Gastroesophageal sphincter (tissue), 4 donors: ENCODE measurements at places on chromosomes 2 and 18.
A peak's percentile ranks its signal among the peaks of the same experiment; 100 is the strongest.

DNA sequence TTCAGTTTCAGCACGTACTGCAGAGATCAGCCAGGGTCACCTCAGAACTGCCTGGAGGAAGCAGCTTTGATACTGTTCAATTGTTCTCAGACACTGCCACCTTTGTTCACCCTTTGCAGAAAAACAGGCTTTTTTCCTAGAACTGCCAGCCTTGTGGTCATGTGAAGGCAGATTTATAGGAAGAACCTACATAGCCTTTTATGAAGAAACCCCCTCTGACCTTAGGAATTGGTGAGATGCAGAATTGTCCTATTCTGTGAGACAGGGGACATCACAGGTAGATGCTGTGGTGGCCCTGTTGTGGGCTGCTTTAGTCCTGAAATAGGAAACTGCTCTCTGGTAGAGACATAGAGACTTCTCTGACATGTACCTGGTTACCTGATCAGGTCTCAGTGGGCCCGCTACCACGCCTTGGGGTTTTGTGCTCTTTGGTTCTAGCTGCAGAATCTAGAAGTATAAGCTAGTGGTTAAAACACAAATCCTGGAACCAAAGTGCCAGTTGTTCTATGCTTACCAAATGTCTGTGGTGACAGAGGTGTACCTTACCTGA is 206.6 kb downstream of the AGPS start:
- no peak for ATAC-seq

DNA sequence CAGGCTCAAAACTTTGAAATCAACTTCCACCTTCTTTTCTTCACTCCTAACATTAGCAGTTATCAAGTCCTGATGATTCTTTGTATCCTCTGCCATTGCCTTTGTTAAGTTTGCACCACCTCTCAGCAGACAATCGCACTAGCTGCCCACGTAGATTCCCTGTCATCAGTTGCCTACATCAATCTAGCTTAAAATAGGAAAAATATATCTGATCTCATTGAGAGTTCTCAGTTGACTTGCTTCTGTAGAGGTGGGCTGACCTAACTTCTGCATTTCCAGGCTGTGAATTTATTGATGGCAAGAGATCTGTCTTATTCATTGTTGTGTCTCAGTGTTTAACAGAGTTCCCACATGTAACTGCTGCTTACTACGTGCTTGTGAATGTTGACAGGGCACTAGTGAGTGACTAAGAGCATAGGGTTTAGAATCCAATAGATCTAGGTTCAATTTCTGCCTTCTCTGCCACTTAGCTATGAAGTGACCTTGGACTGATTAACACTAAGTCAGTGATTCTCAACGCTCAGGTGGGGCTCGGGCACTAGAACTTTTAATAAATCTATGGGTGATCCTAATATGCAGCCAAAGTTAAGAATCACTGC is 3.7 kb upstream of the INSIG2 start:
- ATAC-seq, result no peak

DNA sequence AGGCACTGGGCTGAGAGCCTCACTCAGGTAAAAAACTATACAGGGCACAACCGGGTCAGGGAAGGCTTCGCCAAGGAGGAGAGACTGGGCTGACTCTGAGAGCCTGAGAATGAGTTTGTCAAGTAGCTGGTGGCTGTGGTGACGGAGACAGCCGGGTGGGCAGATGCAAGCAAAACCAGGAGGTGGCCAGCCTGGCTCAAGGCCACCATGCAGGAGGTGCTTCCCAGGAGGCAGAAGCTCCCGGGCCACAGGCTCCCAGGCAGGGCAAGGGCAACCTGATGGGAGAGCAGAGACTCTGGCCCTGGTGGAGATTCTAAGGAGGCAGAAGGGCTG is 2.9 kb upstream of the INHBB start:
- ATAC-seq, result no peak

DNA sequence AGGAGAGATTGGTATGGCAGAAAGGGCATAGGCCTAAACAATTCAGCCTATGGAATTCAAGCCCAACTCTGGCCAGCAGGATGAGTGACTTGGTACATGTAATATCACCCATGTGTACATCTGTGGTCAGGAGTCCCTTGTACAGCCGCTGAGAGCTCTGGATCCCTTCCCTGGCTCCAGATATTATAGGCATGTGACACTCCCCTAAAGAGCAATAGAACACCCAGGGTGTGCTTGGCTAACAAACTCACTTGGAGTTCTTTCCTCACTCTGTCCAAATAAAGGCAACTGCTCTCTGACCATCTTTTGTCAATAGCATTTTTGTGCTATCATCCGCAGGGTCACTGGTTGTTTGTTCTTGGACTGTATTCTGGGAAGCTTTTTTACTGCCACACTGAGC is 197.4 kb upstream of the NCKAP5 start:
- no peak for ATAC-seq

DNA sequence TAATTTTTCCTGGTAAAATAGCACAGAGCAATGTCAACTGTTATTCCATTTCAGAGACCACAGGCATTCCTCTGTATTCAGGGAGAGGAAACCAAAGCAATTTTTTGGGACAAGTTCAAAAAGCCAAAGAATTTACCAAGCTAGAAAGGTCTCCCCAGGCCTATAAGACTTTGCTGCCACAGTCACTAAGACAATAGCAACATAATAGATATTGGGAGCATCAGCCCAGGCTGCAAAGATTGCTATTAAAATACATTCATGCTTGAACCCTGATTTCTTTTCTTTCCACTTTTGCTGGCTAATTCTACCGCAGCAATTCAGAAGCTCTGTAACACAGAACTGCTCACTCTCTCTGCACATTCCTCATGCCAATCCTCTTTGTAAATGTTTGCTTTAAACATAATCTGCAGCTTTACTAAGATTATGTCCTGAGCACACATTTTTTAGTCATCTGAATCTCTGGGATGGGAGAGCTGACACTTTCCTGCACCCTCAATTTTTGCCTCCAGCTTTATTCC is 76.3 kb downstream of the CLHC1 start:
- no peak for ATAC-seq

- ATAC-seq, result peak; percentile 1
Observed at GRCh38 chr2:191012845-191013681, 908 bp downstream of the STAT1 start.

DNA sequence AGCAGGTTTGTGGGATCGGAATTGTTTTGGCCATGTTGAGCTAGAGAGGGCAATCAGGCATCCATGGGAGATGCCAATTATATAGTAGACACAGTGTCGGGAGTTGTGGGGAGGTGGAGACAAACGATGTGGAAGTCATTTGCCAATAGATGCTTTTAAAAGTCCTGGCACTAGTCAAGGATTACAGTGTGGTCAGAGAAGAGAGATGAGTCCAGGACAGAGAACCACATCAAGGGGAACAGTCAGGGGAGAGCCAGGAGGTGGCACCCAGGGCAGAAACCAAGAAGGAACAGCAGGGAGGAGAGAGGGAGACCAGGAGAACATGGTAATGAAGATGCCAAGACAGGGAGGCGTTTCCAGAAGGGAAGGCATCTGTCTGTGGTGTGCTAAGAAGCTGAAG is 81.2 kb downstream of the ARL4C start:
- no peak for ATAC-seq

DNA sequence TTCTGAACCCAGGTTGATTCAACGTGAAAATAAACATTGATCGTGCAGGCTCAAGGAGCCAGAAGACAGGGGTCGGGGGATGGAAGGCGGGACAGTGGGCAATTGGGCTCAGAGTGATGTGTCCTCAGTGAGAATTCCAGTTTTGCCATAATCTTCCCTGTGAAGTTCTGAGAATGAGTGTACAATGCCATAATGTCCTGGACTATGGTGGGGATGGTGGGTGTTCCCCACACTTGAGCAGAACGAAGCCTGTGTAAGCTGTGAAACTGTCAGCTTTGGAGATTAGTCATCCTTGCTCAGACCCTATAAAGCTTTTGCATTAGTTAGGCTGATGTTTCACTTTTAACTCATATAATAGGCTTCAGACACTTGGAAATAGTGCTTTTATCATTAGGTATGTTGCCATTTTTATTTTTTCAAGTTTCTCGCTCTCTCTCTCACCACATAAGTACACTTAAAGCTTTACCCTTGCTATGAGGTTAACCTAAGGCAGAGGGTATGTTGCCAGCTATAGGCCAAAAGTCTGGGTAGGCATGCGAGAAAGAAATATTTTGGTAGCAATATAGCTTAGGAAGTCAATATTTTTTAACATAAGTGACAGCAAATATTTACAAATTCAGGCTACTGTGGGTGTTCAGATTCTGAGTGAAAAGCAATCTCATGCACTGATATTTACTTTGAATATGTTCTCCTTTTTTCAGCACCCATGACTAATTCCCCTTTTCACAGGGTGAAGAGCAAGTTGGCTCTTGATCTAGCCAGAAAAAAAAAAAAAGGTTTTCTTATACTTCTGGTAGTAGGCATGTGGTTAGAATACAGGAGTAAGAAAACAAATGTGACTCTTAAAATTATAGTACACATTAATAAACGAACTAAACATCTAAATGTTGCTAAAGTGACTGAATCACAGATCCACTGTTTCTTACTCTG is 47.2 kb downstream of the CDC42EP3 start:
- no peak for ATAC-seq

- no peak for ATAC-seq
Observed at GRCh38 chr2:69581774-69582581, 61.6 kb downstream of the AAK1 start.

GRCh38 chr2:148221166-148221565 is 200.3 kb downstream of the MBD5 start:
- ATAC-seq, result no peak

GRCh38 chr2:173395567-173396351 is 41.1 kb downstream of the CDCA7 start:
- ATAC-seq, result no peak

DNA sequence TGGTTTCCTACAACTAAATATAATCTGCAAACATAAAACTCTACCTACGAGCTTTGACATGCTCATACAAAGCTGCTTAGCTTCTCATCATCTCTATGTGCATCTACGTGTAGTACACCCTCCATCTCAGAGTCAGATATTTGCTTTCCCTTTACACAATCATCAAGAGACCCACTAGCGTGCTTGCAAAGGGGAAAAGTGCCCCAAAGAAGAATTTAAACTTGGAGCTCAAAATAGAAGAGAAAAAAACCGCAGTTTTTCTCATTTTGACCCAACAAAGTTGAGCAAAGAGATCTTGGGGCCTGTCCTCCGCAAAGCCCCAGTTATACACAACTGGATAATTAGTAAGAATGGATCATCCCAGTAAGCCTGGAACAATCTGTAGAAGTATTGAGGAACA is 104.1 kb downstream of the PAX3 start:
- ATAC-seq, result no peak

GRCh38 chr2:239773228-239774141 is 251.7 kb downstream of the NDUFA10 start:
- ATAC-seq, result no peak

DNA sequence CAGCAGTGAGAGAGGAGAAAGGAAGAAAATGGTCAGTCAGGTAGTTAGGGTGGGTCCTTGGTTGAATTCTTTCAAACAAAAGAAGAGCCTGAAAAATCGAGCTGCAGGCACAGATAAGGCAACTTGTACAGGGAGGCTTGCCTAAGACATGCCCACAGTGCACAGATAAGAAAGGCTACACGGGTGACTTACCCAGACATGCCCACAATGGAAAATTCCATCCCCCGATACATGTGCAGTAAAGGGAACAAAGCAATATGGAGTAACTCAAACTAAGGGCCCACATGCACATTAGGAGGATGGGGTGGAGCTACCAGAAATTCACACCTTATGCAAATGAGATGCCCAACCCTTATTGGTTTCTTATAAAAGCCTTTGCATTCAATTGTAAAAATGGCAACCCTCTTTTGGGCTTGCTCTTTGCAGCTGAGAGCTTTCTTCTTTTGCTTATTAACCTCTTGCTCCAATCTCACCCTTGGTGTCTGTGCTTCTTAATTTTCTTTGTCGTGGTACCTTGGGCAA is 110.3 kb upstream of the RMP24 start:
- ATAC-seq, result no peak

DNA sequence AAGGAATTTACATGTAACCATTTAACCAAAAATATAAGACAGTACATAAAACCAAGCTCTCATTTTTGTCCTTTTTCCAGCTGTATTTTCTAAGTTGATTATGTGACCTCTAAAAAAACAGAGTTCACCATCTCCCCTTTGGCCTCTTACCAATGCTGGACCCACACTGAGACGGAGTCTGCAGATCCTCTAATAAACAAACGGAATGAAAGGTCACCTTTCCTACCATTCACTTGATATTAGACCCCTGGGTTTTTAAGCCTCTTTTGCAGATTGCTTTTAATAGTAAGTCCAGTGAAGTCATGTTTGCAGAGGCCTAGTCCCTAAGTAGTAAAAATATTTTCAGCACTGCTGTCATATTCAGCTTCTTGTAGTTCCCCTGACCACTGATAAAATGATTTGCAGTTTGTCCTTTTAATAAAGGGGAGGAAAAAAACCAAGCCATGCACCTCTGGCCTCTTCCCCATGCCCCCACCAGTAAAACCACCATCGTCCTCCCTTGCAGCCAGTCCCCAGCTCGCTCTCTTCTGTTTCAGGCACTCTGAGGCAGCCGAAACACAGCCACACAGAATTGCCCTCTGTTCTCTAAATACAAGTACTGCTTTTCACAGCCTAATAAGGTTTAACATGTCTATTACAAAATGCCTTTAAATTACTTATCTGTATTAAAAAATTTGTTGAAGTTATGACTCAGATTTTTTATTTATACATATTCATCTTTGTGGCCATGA is 427.5 kb downstream of the PARD3B start:
- ATAC-seq, result no peak

DNA sequence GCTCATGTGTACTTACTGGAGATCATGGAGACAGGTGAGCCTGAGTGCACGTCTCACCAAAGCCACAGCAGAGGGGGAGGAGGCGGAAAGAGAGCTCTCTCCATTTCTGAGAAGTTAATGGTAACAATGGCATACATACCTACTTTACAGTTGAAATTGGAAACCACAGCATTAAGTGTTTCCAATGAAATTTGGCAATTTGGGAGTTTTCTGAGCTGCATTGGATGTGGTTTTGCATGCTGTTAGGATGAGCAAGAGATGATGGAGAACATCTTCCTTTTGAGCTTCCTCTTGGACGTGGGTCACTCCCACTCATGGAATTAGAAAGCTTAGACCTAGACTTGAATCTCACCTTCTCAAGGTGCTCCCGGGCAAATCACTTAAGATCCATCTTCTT is 25.5 kb upstream of the IL37 start:
- no peak for ATAC-seq

GRCh38 chr2:231058761-231059550 is 2.3 kb downstream of the PSMD1 start:
- no peak for ATAC-seq

DNA sequence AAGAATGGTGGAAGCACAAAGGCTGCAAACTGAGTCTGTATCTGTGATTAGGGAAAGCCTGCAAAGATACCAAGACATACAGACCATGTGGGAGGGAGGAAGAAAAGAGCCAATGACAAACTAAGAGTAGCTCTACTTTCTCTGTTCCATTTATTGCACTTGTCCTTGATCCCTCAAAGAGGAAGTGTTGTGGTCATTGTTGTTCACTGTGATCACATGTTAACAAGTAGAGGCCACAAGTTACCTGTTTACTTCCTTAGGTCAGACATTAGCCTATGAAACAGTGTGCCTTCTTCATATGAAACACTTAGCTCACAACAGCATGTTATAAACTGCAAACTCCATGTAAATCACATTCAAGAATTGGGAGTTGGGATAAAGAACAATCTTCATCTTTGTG is 32.6 kb downstream of the MAP2 start:
- no peak for ATAC-seq

GRCh38 chr2:8833853-8834252 is 3.6 kb downstream of the KIDINS220 start:
- no peak for ATAC-seq

- peak; percentile 72 for ATAC-seq
Observed at GRCh38 chr2:164737612-164738081, 104.0 kb downstream of the COBLL1 start.

- ATAC-seq, result no peak
Observed at GRCh38 chr2:76197428-76197827, 486.7 kb upstream of the GCFC2 start.
